ENCODE measurements at places on chromosomes 1 and 21.
A peak's percentile ranks its signal among the peaks of the same experiment; 100 is the strongest.

DNA sequence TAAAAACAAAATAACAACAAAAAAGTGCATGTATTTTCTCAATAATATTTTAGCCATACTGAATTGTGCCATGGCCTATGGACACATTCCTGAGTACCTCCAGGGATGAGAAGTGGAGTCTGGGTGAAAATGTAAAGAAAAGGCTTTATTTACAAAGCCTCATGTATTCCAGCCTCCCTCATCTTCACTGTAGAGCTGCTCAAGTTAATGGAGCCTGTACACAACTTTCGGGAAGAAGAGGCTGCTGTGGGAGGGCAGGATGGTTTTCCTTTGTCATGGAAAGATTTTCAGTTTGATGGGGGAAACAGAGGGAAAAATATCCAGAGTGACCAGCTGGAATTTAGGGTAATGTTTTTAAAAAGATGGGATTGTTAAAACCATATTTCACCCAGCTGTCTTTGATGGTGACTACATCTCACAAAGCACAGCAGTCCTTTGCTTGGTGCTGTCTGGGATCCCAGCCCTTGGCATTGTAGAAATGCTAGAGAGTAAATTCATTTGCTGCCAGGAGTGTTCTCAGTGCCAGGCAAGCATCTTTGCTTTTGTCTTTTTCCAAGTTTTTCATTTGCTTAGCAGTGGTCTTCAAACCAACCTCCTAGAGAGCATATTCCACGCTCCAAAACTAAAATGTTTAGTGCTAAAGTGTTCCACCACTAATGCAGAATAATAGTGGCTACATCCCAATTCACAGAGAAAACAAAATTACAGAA is 54.9 kb downstream of the DPT start:
- no peak for DNase-seq

GRCh38 chr1:145997718-145998023 is 1.3 kb upstream of the TXNIP start:
- peak; percentile 11 for DNase-seq

GRCh38 chr1:199399996-199400724 is 627.4 kb upstream of the NR5A2 start:
- DNase-seq: peak; percentile 8

DNA sequence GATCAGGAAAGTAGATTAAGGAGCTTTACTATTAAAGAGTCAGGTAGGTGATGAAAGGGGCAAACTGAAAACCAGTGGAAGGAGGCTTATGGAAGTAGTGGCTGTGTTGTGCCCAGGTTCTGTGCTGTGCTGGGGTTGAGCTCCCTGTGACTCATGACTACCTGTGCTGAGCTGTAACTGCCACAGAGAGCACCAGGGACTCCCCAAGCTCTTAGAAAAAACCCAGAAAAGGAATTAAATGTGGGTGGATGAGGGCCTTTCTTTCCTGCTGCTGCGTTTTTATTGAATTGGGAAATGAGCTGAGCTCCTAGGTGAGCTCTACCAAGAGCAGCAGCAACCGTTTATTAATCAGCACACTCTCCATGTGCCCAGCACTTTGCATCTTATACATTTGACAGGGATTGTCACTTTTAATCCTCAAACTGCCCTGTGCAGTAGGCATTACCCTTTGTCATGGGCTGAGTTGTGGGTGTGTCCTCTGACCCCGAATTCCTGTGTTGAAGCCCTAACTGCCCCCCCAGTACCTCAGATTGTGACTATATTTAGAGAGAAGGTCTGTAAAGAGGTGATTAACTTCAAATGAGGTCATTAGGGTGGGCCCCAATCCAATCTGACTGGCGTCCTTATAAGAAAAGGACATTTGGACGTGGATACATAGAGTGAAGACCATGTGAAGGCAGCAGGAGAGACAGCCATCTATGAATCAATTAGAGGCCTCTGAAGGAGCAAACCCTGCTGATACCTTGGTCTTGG is 65.4 kb downstream of the AK4 start:
- DNase-seq: no peak

DNA sequence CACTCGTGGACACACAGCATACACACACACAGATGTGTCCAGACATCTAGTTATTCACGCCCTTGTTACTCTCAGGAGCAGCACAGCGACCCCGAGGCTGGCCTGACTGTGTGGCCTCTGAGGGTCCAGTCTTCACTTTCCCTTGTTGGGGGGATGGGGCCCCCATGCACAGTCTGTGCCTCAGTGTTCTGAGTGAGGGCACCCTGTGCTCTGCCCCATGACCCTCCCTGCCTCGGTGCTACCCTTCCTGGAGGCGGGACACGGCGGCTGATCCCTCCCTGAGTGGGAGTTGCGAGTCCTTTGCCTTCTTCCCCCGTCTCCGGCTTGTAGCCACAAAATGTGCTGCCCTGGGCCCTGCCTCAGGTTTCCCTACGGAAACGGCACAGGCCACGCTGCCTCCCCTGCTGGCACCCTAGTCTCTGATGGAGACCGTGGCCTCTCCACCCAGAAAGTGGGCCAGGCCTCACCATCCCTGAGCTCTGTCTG is 8.6 kb downstream of the CSTB start:
- DNase-seq: no peak

DNA sequence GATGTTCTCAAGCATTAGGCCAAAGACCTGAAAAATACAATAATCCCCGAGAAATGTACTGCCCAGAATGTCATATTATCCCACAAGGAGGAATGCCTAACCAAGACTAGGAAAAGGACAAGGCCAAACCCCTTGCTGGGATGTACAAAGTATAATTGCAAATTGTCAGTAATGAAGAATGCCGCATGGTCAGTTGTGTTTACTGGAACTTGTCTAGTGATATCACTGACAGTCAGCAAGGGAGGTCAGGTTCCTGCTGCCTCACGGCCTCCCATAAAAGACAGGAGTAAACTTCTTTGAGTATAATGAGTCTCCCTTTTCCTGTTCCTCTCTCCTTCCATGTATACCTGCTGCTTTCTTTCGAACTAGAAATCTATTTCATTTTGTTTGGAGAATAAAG is 222.8 kb downstream of the RHOU start:
- no peak for DNase-seq

All from CD4-positive, alpha-beta T cell treated with Interleukin-4 for 1 hour (primary cell).